HFFc6 (cell line): ENCODE measurements at places on chromosomes 7 and 10.

GRCh38 chr10:130127364-130128061 is 8.7 kb upstream of the GLRX3 start:
- DNase-seq: peak; percentile 69

- no peak for DNase-seq
Observed at GRCh38 chr7:47710201-47710935, 128.5 kb upstream of the TNS3 start.

GRCh38 chr10:51599647-51600046 is 99.7 kb downstream of the CSTF2T start:
- DNase-seq: no peak

DNA sequence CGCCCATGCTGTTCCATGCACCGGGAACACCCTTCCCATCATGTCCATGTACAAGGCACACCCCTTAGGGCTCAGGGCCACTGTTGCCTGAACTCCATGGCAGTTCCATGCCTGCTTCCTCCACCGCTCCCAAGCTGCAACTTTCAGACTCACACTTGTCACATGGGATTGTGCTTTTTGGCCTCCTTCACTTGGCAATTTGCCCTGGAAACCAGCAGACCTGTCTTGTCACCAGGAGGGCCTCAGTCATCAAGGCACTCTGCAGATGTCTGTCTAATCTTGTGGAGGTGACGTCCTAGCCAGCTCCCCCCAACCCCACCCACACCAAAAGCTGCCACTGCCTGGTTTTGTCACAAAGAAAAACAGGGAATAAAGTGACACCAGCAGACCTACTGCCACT is 47.5 kb downstream of the CARD11 start:
- no peak for DNase-seq

- DNase-seq: no peak
Observed at GRCh38 chr7:11587814-11588213, 244.2 kb downstream of the THSD7A start.

GRCh38 chr7:47458057-47458456 is 123.9 kb downstream of the TNS3 start:
- peak; percentile 89 for DNase-seq

GRCh38 chr7:90858546-90858945 is 262.4 kb downstream of the CDK14 start:
- DNase-seq: no peak

DNA sequence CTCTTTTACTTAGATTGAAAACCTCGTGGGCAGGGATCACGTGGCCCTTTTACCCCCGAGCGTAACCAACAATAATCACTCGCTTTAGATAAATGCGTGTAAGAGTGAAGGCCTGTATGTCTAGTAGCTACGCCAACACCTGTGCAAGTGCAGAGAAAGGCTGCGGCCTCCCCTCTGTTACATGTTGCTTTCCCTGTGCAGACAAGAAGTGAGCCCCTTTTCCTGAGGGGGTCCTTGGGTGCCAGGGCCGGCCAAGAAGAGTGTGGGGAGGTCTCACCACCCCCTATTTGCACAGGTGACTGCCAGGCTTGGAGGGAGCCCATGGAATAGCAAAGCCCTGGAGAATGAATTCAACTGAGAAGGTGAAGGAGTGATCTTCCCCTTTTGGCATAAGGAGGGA is 35.6 kb upstream of the CNPY1 start:
- DNase-seq: no peak

DNA sequence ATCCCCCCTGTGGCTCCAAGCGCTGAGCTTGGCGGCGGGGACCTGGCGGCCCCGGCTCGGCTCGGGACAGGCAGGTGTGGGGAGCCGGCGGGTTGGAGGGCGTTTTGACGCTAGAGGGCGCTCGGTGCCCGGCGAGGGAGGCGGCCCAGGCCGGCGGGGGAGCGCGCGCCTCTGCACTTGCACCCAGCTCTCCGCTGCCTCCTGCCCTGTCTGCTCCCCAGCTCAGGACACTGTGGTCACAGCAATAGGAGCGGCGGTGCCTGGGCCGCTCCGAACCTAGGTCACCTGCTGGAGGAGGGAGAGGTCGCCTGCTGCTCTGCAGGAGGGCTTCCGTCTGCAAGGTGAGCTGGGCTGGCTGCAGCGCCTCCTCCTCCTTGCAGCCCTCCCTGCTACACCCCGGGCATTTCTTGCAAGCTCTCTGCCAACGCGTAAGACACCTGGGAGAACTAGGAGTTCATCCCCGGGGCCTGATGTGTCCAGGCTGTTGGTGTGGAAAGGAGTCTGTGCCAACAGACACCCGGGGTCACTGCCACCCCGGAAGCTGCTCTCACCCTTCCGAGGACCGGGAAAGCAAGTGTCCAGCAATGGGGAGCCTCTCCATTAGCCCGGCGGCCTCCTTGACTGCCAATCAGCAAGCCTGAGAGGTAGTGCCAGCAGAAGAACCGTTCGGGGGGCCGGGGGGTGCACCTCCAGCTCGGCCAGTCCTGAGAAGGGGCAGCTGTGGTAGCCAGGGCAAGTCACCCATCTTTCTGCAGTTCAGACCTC is 620.4 kb downstream of the GALNT17 start:
- DNase-seq: no peak

GRCh38 chr10:46299536-46300369 is 13.0 kb downstream of the ANTXRL start:
- no peak for DNase-seq

DNA sequence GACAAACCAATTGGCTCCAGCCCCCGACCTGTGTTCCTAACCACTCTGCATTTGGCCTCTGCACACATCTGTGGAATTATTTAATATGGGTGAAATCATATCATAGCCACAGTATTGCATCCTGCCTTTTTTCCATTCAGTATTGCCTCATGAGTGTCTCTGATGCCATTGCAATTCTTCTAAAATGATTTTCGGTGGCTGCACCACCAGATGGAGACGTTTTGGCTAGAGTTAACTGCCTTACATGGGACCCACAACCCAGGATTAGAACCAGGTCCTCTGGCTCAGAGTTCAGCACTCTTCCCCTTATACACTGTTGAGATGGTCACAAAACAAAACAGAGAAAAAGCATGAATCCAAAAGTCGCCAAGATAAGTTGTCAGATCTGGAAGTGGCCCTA is 180.8 kb downstream of the EMX2 start:
- DNase-seq: no peak

DNA sequence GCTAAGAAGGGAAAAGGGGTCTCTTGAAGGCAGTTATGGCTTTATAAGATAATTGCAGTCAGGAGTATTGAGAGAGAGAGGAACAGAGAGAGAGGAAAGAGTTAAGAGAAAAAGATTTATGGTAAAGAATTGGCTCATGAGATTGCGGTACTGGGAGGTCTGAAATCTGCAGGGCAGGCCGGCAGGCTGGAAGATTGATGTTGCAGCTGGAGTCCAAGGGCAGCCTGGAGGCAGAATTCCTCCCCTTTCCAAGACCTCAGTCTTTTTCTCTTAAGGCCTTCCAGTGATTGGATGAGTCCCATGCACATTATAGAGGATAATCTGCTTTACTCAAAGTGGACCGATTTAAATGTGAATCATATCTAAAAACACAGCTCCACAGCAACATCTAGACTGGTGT is 68.4 kb downstream of the HACD1 start:
- DNase-seq: no peak

DNA sequence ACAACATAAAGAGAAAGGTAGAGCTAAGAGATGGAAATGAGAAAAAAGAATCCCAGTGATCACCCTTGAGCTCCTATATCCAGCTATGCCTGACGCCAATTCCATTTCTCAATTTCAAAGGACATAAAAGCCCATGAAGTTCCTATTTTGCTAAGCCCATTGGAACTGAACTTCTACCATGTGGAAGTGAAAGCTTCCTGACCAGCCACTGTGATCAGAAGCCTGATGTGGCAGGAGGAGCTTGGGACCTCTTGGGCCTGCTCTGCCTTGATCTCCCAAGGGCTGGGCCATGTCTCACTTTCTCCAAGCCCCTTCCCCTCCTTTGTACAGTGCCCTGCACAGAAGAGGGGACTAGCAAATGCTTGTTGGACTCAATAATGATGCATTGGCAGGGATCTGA is 52.7 kb downstream of the PRLHR start:
- no peak for DNase-seq
